ENCODE measurements at places on chromosomes 6 and 20. TPM values are rescaled to one million over a fixed set of nuclear protein-coding genes. Genes with fewer than 3 reads are reported as not detected.

DNA sequence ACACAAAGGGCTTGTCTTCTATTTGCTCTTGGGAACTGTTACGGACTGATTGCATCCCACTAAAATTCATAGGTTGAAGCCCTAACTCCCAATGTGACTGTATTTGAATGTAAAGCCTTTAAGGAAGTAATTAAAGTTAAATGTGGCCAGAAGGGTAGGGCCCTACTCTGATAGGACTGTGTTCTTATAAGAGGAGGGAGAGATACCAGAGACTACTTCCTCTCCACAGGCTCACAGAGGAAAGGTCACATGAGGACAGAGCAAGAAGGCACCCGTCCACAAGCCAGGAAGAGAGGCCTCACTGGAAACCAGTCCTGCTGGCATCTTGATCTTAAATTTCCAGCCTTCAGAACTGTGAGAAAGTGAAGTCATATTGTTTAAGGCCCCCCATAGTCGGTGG, 211.9 kb downstream of the CDH26 start:
- H3K27me3 ChIP-seq = no peaks in the 10 kb centered on the region
- no peak overlapping the region for H3K27ac ChIP-seq
- H3K36me3 ChIP-seq = no peaks in the 10 kb centered on the region
- no peak overlapping the region for H3K4me3 ChIP-seq
- H3K4me1 ChIP-seq = no peaks in the 10 kb centered on the region

DNA sequence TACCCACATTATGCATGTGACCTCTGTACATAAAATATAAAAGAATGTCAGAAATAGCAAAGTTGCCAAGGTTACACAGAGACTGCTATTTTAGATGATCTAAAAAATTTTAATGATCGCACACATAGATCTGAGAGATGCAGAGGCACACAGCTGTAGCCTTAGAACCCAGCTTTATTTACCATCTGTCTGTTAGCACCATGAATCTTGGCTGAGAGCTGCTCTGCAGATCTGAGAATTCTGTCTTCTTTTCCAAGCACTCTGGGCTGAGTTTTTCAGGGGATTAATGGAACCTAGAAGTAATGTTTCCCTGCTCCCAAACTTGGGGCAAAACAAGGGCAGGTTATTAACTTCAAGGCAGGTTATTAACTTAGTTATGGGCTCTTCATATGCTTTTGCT, 248.7 kb upstream of the JAG1 start:
- no peak overlapping the region for H3K4me3 ChIP-seq
- no peaks in the 10 kb centered on the region for H3K4me1 ChIP-seq
- no peak overlapping the region for H3K27ac ChIP-seq
- no peak for DNase-seq

- H3K4me1 ChIP-seq = no peaks in the 10 kb centered on the region
- no peaks in the 10 kb centered on the region for H3K27me3 ChIP-seq
- H3K36me3 ChIP-seq = no peaks in the 10 kb centered on the region
- H3K27ac ChIP-seq = no peak overlapping the region
- DNase-seq = no peak
These were observed 160.1 kb downstream of the ZFAND3 start for GRCh38 chr6:37979392-37980221.

The ARMH2 gene
- total RNA-seq = 2.7 TPM

GRCh38 chr6:12529364-12530019, 187.1 kb upstream of the PHACTR1 start:
- no peak overlapping the region for H3K27ac ChIP-seq
- DNase-seq = no peak
- no peaks in the 10 kb centered on the region for H3K27me3 ChIP-seq
- H3K4me3 ChIP-seq = no peak overlapping the region
